ENCODE measurements at places on chromosomes 2 and 18.

DNA sequence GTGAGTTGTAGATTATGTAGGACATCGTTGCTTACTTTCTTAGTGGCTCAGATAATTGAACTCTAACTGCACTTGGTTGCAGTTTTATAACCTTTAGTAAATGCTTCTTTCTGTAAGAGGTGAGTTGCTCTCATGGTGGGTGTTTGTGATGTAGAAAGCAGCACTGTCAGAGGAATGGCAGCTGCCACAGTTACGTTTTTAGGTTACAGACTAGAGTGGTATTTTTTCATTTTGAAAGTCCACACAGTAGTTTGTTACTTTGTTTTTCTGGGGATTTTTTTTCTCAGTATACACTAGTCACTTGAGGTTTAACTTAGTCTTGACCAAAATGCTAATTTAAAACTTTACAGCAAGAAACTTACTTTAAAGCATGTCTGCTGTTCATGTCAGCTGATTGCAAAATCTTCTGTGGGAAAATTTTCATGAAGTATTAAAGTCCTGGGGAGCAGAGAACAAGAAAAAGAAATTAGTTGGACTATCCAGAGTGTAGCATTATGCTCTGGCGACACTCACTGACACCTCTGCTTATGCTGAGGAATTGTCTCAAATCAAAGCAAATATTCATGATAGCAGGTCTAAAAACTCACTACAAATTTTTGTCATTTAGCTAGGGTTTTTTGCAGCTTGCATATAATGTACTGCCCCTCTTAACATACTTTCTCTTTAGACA is 14.8 kb downstream of the AFTPH start:
- DNase-seq, result no peak

DNA sequence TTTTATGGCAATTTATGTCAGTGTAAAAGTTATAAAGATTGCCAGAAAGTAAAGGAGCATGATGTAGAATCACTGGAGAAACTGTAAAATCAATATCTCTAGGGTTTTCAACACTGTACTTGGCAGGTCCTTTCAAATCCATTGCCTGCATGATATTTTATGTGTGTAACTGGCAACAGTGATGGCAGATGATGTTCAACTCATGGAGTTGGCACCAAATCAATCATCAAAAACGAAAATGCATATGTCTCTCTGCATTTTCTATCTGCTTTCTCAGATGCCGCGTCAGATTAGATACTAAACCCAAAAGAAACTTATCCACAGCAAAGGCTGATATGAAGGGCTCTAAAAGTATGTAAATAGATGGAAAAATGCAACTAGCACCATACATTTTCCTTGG is 1395.5 kb upstream of the PIK3C3 start:
- DNase-seq, result no peak

- no peak for DNase-seq
Measured at GRCh38 chr2:6310256-6311215, 555.2 kb downstream of the CMPK2 start.

- no peak for DNase-seq
Measured at GRCh38 chr2:64142741-64143168, 1.5 kb downstream of the PELI1 start.

DNA sequence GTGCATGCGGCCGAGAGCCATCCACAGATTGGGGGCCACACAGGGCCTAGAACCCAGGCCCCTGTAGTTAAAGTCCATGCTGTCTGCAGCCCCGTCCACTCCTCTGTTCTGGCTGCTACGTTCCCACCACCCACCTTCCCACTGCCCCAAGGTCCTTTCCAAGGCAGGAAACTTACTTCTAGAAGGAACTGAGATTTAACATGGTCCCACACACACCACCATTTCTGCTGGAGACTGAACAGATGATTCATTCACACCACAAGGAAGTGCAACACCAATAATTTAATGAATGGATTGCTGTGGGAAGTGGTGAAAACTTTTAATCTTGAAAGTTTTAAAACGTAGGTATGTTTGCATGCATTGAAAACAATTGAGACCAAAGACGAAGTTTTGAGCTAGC is 95.2 kb downstream of the LBH start:
- DNase-seq, result no peak

- DNase-seq, result no peak
Measured at GRCh38 chr2:181158427-181158826, 178.0 kb downstream of the UBE2E3 start.

DNA sequence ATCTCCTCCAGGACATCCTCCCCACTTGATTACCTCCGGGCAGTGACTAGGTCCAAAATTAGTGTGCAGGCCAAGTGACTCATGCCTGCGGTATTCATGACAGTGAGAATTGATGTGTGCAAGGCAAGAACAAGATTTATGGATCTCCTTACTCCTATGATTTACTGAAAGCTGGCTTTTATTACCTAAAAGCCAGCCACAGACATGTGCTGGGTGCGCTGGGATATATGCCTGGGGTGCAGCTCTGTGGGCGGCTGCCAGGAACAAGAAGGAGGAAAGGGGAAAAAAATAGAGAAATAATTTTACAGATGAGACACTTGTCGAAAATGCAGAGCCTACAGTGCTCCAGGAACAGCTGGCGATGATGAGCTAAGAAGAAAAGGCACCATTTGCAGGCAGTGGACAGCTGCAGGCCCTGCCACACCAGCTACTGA is 359.3 kb downstream of the CMPK2 start:
- DNase-seq, result peak; percentile 63

- DNase-seq, result no peak
Measured at GRCh38 chr2:238119756-238120462, 18.6 kb upstream of the KLHL30 start.

- DNase-seq, result no peak
Measured at GRCh38 chr2:48722391-48722790, 33.1 kb downstream of the LHCGR start.

DNA sequence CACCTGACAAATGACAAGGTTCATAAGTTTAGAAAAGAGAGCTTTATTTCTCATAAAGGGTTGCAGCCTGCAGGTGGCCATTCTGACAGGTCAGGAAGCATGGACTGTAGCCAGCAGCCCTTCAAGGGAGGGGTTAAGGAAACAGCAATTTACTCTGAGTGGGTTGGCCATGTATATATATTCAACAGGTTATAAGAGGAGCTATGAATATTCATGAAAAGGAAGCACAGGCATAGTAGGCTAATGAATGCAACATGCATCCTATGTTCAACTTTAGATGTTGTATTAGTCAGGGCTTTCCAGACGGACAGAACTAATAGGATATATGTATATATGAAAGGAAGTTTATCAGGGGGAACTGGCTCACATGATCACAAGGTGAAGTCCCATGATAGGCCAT is 20.6 kb downstream of the RNU2-63P start:
- no peak for DNase-seq

DNA sequence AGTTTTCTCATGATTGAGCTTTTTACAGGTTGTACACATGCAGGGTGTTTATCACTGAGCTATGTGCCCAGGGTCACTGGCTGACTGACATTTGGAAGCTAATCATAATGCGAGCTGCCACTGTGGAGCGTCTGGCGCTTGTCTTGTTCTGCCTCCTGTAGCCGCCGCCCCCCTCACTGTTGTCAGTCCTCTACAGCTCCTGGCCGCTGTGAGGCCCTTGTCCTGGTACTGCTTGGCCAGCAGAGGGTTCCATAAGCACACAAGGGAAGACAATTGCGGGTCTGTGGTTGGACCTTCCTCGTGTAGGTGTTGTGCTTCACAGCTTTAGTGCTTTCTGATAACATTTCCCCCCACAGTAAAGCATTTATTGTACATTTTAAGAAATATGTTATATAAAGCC is 105.6 kb upstream of the LDLRAD4 start:
- DNase-seq, result no peak

- no peak for DNase-seq
Measured at GRCh38 chr18:52325997-52326396, 14.0 kb upstream of the DCC start.

DNA sequence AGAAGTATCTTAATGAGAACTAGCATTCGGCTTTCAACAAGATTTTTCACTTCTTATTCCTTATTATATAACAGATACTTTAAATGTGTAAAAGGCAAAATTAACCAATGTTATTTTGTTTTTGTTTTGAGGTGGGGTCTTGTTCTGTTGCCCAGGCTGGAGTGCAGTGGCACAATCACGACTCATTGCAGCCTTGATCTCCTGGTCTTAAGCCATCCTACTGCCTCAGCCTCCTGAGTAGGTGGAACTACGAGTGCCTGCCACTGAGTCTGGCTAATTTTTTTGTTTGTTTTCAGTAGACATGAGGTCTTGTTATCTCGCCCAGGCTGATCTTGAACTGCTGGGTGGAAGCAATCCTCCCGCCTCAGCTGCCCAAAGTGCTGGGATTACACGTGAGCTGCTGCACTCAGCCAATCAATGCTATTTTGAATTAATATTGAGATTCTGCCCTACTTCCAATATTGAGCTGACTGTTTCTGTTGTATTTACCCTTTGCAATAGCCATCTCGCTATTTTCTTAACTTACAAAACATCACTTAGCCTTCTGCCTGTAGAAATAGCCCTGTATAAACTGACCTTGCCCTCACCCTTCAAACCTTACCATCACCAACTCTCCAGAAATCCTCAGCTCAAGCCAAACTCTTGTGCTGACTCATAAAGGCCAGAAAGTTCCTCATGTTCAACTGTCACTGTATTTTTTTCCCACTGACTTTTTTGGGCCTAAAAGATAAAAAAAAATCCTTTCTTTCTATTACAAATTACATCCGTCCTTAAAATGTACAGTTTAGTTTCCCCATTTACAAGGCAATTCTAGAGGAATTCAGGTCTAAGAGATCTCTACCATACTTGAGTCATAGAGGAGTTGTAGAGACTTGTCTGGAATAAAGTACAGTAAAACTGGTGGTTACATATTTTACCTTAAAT is 94.3 kb downstream of the OLA1 start:
- DNase-seq, result peak; percentile 10

- no peak for DNase-seq
Measured at GRCh38 chr2:10410001-10410822, 37.9 kb downstream of the ODC1 start.

DNA sequence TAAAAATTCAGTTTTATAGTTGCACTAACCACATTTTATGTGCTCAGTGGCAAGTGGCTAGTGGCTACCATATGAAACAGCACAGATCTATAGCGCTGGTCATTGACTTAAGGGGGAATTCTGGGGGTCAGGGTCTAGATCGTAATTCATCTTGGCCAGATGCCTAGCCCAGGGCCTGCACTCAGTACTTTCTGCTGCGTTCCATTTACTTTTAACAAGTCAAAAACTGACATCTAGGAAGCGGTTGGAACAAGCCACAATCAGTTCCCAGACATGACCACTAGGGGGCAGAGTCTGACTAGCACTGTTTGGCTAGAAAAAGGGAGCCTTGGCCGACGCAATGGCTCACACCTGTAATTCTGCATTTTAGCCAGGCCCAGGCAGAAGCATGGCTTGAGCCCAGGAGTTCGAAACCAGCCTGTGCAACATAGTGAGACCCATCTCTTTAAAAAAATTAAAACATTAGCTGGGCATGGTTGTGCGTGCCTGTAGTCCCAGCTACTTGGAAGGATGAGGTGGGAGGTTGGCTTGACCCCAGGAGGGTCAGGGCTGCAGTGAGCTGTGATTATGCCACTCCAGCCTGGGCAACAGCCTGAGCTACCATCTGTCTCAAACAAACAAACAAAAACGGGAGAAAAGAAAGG is 9.0 kb upstream of the TMBIM1 start:
- DNase-seq, result no peak

- no peak for DNase-seq
Measured at GRCh38 chr2:45836316-45836715, 184.8 kb downstream of the PRKCE start.

DNA sequence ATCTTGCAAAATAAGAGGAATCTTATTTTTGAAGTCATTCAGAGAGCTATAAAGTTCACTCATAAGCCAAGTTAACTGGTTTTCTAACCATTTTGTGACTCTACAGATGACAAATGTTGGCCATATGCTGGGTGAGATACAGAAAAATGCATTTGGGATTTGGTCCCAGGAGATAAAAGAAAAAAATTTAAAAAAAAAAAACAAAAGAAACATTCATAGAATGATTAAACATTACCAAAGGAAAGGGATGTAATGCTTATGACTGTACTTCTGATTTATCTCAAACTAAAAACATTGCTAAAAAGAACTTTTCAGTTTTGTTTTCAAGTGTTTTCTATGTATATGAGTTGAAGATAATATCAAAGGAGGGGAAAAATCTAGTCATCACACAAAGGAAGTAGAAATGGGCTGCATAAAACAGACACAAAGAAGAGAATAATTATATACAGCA is 43.1 kb downstream of the PELI1 start:
- peak; percentile 8 for DNase-seq

All from BJ (cell line).